ENCODE measurements at places on chromosomes 7 and 10.

GRCh38 chr7:24842029-24842428 is 84.8 kb upstream of the GSDME start:
- DNase-seq: no peak

DNA sequence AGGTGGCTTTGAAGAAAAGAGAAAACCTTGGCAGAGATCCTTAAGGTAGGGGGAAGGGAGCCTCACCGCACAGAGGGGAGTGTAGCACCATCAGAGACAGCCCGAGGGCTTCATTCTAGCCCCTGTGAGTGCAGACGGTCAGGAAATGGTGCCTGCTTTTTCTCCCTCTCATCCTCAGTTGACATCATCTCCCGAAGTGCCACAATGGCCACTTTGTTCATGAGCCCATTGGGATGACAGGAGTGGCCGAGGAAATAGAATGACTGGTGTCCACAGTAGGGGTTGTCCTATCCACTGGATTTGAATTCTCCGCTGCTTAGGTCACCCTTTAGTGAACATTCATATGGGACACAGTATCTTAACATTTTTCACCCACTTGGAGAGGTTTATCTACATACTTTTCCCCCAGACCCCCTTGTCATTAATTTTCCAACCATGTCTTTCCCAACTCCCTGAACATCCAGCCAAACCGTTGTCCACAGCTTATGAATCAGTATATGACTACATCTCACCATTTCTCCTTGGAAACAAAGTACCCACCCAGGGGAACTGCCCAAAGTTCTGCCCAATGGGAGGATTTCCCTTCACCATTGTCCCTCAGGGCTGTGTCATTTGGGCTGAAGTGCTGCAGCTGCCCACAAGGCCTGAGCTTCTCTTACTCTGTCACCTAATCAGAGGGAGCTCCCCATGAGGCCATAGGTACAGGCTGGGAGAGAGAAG is 108.8 kb downstream of the ADCY1 start:
- DNase-seq: no peak

GRCh38 chr10:74394416-74394969 is 243.5 kb downstream of the ADK start:
- no peak for DNase-seq

- no peak for DNase-seq
Observed at GRCh38 chr7:13604178-13604577, 385.3 kb downstream of the ETV1 start.

- no peak for DNase-seq
Observed at GRCh38 chr10:86451604-86451960, 70.0 kb downstream of the WAPL start.

- DNase-seq: no peak
Observed at GRCh38 chr7:3453398-3453797, 152.3 kb downstream of the SDK1 start.

- DNase-seq: peak; percentile 78
Observed at GRCh38 chr10:6062101-6062771, at the start of gene IL2RA. Gene IL2RA, minus strand, starts transcription at chr10:6062367. Its CDS starts 216 bp downstream, at chr10:6062151.

- no peak for DNase-seq
Observed at GRCh38 chr10:44393051-44393630, 8.2 kb upstream of the CXCL12 start.

DNA sequence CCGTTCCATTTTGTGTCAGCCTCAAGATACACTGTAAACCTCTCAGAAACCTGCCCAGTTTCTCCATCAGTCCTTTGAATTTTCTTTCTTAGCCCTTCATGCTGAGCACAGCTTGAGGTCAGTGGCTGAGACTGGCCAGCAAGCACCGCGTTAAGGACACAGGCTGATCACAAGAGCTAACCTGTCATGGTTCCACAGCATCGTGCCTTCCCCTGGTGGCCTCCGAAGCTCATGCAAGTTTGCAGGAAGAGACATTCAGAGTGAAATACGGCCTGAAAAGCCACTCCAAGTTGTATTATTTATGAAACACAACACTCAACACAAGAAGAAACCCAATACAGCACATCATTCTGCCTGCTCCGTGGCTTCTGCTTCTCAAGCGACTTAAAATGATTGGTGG is 57.0 kb upstream of the PFKP start:
- DNase-seq: no peak

GRCh38 chr7:728602-729001 is 1.5 kb upstream of the PRKAR1B start:
- DNase-seq: no peak

DNA sequence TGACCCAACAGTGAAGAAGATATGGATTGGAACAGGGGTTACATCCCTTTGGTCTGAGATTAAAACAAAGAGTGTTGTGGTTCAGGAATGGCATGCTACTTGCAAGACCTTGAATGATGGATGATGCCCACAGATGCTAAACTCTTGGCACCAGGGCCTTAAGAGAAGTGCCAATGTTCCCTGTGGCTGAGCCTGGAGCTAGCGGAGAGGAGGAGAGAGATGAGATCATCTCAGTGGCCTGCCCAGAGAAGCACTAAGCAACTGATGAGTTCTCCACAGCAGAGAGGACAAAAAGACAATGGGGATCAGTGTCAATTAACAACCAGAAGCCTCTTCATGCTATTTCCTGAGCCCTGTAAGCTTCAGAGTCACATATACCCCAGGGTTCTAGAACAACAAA is 97.8 kb downstream of the ELAPOR2 start:
- DNase-seq: no peak

GRCh38 chr7:127761196-127761595 is 109.2 kb downstream of the SND1 start:
- DNase-seq: peak; percentile 30

GRCh38 chr7:7761974-7762779 is 43.8 kb upstream of the RPA3 start:
- DNase-seq: peak; percentile 69

GRCh38 chr7:132526111-132526740 is 50.0 kb downstream of the PLXNA4 start:
- no peak for DNase-seq

GRCh38 chr10:120115959-120116358 is 223.4 kb downstream of the SEC23IP start:
- no peak for DNase-seq

- peak; percentile 8 for DNase-seq
Observed at GRCh38 chr10:48667960-48668590, 16.6 kb upstream of the WDFY4 start.

GRCh38 chr7:102152672-102153598 is 133.7 kb upstream of the SH2B2 start:
- DNase-seq: no peak

- no peak for DNase-seq
Observed at GRCh38 chr7:56007891-56008290, 43.4 kb downstream of the PSPH start.

DNA sequence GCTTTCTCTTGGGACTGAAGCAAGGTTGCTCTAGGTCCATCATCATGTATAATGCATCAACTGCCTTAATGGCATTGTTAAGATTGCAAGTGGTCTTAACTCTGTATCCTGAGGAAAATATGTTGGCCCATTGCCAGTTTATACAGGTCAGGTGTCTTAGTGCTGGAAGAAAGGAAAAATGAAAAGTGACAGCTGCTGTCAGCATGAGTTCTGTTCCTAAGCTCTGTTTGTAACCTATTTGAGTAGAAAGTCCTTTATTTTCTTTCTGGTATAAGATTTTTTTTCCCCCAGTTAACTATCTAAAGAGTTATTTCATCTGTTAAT is 127.2 kb downstream of the SRI start:
- DNase-seq: no peak

GRCh38 chr7:157087646-157088045 is 51.1 kb upstream of the UBE3C start:
- DNase-seq: no peak

DNA sequence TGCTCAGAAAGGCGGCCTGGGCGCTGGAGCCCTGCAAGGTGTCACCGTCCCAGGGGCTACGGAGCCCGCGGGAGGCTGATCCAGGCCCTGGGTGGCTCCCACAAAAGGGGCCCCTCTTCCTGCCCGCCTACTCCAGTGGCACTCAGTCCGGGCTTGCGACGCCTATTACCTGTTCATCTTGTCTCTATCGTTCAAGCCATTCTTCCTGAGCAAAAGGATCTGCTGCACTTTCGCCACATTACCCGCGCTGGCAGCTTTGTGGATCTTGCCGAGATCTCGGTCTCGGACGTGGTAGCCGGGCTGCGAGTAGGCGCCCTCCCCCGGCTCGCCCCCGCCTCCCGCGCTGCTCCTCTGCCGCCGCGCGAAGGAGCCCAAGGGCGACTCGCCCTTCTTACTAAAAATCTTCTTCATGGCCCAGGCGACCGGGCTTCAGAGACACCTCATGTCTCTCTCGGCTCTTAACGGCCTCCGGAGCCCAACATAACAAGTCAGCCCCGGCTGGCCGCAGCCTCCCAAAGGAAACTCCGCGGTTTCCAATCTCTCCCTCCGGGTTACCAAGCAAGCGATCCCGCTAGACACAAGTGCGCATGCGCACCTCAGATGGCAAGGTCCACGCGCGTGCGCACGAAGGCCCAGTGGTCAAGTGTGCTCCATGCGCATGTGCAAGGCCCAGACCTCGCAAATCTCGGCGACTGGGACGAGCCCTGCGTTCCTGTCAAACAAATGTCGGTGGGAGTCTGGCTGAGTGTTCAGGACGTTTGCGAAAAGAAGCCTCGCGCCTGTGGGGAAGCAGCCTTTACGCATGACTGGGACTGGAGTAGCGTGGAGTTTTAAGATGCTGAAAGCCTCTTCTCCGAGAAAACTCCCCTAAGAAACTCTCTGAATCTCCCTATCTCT is at the start of gene ANKRD26:
Gene ANKRD26 (minus strand): TSS at position 579 of the 897 bp plus-strand sequence. CDS start 168 bp downstream, at position 411.
- peak; percentile 95 for DNase-seq

GRCh38 chr10:1448252-1448930 is 288.9 kb downstream of the ADARB2 start:
- no peak for DNase-seq

DNA sequence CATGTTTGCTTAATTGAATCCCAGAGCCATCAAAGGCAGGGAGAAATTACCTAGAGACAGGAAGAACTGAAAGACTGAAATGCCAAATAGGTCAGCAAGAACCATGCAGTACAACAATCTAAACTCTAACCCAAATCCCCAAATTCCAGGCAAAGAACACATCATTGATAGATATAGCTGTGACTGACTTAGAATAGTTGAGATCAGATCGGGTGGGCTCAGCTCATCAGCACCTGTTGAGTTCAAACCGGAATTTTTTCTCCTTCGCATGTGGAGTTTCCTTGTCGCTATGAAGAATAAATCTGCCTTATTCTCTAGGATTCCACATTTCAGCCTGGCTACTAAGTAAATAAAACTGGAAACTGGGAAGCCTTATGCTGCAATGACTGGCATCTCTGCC is 1.4 kb downstream of the ANKMY2 start:
- no peak for DNase-seq

DNA sequence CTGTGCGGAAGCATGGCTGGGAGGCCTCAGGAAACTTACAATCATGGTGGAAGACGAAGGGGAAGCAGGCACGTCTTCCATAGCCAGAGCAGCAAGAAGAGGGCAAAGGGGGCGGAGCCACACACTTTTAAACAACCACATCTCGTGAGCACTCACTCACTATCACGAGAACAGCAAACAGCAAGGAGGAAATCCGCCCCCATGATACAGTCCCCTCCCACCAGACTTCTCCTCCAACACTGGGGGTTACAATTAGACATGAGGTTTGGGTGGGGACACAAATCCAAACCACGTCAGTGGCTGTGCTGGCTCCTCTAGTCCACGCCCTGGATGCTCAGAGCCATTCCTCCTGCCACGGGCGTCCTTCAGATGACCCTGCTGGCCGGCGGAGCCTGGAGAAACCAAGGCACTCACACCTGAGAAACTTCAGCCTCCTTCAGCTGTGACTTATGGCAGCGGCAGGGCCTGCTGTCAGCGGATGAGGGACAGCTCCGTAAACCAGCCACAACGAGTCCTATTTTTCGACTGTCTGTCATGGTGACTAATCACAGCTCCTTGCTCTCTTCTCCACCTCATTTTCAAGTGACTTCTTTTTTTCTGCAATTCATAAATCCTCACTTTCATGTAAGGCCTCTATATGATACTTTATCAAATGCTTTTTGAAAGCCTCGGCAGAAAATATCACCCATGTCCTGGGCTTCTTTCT is 167.9 kb upstream of the PFKP start:
- no peak for DNase-seq

DNA sequence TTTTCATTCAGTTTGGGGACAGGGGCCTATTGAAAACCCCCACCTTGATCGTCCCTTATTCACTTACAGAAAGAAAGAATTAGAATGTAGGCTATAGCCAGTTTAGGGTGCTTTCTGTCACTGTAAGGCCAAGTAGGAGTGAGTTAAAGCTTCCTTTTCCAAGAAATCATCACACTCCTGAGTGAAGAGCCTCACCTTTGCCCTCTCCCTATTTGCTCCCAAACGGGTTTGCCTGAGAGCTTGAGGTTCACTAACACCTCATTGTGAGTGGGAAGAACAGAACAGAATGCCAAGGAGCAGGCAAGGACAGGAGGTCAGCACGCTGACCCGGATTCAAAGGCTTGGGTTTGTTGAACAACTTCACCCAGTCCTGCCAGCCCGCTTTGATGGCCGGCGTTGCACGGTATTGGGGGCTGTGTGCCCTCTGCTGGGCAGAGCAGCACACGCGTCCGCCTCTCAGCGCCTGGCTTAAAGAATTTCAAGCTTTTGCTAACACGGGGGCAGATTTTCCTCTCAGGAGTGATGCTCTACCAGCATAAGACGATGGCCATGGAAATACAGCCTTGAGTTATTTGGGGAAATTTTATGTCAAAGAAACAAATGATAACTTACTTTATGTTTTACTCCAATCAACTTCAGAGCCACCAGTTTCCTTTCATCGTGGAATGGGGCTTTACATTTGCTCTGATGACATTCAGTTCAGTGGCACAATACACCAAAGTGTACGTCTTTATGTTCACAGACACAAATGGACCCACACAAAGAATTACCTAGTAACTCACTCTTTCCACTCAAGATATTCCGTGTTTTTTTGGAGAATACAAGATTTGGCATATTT is 470.0 kb downstream of the SUGCT start:
- DNase-seq: no peak

GRCh38 chr7:120475994-120476393 is 203.0 kb downstream of the KCND2 start:
- no peak for DNase-seq

GRCh38 chr10:91034494-91035159 is 113.7 kb upstream of the ANKRD1 start:
- DNase-seq: no peak

DNA sequence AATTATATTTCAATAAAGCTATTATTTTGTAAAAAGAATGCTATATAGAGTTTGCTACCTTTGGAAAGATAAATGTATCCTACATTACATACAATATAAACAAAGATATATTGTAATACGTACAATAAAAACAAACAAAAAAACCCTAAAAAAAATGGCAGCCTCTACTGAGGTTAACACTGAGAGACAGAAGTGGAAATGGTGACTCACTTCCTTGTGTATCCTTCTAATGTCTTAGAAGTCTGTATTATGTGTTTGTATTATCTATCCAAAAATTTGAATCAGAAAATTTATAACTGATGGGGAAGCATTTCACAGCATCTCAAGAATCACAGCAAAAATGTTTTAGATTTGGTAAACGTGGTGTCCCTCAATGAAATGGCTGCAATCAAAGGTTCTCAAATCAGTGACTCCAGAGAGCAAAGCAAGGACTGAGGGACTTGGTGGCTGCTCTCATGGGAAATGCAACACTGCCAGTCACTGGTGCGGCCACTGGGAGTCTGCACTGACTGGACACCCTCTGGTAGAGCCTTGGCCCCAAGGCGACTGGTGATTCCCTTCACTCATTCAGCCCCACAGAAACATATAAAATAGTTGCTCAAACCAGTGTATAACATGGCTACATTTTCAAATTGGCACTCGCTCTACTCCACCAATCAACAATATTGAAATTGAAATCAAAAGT is 53.8 kb downstream of the PANK1 start:
- DNase-seq: no peak

Data from CD4-positive, alpha-beta T cell treated with Interleukin-4 for 4 hours (primary cell).